Midbrain (tissue), 1 donor: ENCODE measurements at places on chromosomes 5 and 9.

- DNase-seq: no peak
Measured at GRCh38 chr5:1479581-1480188, 34.4 kb upstream of the SLC6A3 start.

- no peak for DNase-seq
Measured at GRCh38 chr5:9342161-9342787, 203.6 kb downstream of the SEMA5A start.

GRCh38 chr9:33158843-33159776 is 8.0 kb downstream of the B4GALT1 start:
- no peak for DNase-seq

- DNase-seq: no peak
Measured at GRCh38 chr5:84148651-84149050, 236.0 kb downstream of the EDIL3 start.

- no peak for DNase-seq
Measured at GRCh38 chr5:174234388-174234787, 188.9 kb downstream of the NSG2 start.

GRCh38 chr5:138065102-138065501 is 18.7 kb upstream of the WNT8A start:
- no peak for DNase-seq
